ENCODE measurements at places on chromosomes 11 and 22. TPM values are rescaled to one million over a fixed set of nuclear protein-coding genes. Genes with fewer than 3 reads are reported as not detected.

DNA sequence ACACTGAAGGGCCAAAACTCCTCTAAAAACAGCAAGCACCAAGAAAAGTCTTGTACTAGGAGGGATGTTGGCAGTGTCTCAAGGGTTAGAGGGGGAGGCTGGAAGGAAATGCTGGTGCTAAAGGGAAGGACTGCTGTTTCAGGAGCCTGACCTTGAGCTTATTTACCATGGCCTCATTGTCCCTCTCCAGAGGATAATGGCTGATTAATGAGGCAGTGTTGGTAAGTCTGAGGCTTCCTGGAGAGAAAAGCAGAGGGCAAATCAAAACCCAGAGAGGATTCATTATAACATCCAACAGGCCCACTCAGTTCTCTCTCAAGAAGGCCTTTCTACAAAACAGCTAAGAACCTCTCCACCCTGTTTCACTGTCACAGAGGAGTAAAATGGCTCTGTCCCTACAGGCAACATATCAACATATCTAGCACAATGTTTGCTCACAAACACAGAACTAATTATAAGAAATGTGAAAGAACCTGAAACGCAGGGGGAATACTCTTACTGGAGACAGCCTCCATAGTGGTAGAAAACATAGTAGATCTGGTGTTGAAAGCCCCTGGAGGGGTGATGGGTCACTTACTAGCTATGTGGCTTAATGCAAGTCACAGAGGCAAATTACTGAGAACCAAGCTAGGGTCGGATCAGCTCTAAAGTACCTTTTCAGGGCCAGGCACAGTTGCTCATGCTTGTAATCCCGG lies 31.4 kb downstream of the NUMA1 start:
- DNase-seq, result no peak
- peaks cover 9% of the 10 kb centered on the region for H3K36me3 ChIP-seq
- no peak overlapping the region for H3K27ac ChIP-seq

DNA sequence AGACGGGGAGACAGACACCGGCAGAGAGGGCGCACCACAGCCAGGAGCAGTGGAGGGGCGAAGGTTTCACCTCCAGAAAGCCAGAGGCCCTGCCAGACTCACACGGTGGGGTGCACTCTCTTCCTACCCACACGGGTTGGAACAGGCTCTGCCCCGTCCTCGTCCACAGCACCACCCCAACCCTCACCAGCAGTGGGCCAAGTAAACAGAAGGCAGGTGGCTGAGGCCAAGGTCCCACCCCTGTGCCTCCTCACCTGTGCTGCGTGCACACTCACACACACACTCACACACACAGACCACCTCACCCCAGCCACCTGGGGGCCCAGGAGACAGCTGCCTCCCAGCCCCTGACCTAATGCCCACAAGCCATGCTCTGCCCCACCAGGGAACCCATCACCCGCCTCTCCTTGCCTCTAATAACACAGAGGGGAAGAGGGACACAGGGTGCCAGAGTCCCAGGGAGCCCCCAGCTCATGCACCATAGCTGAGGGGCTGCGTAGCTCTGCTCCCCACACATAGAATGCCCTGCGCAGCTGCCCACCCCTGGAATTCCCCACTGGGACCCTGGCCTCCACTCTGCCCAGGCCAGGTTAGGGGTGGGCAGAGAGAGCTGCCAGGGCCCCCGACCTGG lies 3.1 kb downstream of the CYB5R3 start:
- H3K27me3 ChIP-seq, result no peaks in the 10 kb centered on the region
- H3K36me3 ChIP-seq, result peaks cover 2% of the 10 kb centered on the region
- no peak for DNase-seq
- H3K4me1 ChIP-seq, result peaks cover 14% of the 10 kb centered on the region
- H3K4me3 ChIP-seq, result no peak overlapping the region

DNA sequence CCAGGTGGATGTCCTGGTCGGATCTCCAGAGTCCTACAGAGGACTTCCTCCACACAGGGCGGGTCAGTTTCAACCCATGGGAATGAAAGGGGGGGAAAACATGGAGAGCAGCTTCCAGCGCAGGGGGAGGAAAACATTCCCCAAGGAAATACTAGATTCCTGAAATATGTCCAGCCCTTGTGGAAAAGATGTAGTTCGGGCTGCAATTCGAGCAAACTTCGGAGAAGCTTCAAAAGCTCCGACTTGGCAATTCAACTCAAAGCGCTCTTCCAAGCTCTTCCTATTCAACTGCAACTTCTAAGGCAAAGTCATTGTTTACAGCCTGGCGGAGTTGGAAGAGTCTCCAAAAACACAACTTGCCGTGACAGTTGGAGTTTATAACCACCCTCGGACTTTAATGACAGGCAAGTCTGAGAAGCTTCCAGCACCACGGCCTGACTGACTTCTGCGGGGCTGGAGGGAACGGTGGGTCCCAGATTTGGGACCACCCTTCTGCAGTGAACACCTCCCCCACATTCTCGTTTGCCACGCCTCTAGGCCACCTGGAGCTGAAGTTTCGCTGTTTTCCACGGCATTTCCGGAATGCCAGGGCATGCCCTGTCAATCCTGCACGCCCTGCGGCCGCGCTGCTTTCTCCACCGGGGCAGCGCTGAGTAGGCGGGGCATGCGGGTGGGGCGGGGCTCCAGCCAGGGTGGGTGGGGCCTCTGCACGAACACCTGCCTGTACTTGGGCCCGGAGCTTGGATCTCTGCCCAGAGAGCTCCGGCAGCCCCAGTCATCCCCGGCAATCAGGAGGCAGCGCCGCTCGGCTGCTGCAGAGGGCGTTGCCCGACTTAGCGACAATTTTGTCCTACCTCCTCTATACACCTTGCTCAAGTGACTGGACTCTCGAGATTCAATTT lies 49.0 kb upstream of the BIRC3 start:
- peaks cover 22% of the 10 kb centered on the region for H3K4me1 ChIP-seq
- no peak overlapping the region for H3K27ac ChIP-seq
- DNase-seq, result peak; percentile 72

- no peak overlapping the region for H3K27ac ChIP-seq
- peaks cover 3% of the 10 kb centered on the region for H3K27me3 ChIP-seq
- no peak overlapping the region for H3K4me3 ChIP-seq
Measured at GRCh38 chr11:59198726-59199125, 14.0 kb downstream of the MPEG1 start.

GRCh38 chr11:14446701-14447169 lies 52.9 kb downstream of the COPB1 start:
- peak overlapping the region; percentile 6 for H3K4me3 ChIP-seq
- peaks cover 23% of the 10 kb centered on the region for H3K4me1 ChIP-seq
- H3K36me3 ChIP-seq, result peaks cover 22% of the 10 kb centered on the region
- no peak for DNase-seq

DNA sequence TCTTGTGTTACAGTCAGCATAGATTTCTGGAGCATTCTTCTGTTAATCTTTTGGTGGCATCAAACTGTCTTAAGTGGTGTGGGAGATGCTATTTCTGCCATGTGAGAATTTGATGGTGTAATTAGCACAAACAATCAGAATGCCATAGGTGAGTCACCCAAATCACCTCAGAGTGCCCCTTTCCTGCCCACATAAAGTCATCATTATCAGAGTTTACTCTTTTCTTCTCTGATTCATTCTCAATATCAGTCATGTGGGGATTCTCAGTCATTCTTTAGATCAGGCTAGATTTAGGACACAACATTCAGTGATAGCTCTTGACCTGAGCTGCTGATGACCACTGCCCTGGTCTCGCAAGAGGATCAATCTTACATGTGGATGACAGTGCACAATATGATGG lies 23.7 kb upstream of the MS4A6A start:
- no peaks in the 10 kb centered on the region for H3K27me3 ChIP-seq

GRCh38 chr11:119338965-119339588 lies 1.6 kb downstream of the C1QTNF5 start:
- H3K27me3 ChIP-seq, result peaks cover 31% of the 10 kb centered on the region
- peak overlapping the region; percentile 45 for H3K4me3 ChIP-seq
- no peak for DNase-seq
- H3K36me3 ChIP-seq, result peaks cover 9% of the 10 kb centered on the region

GRCh38 chr22:26983311-26983710 lies 325.9 kb downstream of the MIAT start:
- H3K36me3 ChIP-seq, result no peaks in the 10 kb centered on the region
- DNase-seq, result no peak
- peaks cover 7% of the 10 kb centered on the region for H3K27me3 ChIP-seq
- no peaks in the 10 kb centered on the region for H3K4me1 ChIP-seq
- H3K27ac ChIP-seq, result no peak overlapping the region

GRCh38 chr11:118930094-118930712 lies 4.5 kb upstream of the BCL9L start:
- H3K27me3 ChIP-seq, result no peaks in the 10 kb centered on the region
- H3K27ac ChIP-seq, result peak overlapping the region; percentile 93
- H3K36me3 ChIP-seq, result no peaks in the 10 kb centered on the region
- H3K4me1 ChIP-seq, result peaks cover 43% of the 10 kb centered on the region
- DNase-seq, result peak; percentile 88

Gene MCHR1
- total RNA-seq, result not detected

- no peak for DNase-seq
- no peaks in the 10 kb centered on the region for H3K36me3 ChIP-seq
- H3K27ac ChIP-seq, result no peak overlapping the region
- no peak overlapping the region for H3K4me3 ChIP-seq
- no peaks in the 10 kb centered on the region for H3K27me3 ChIP-seq
- peaks cover 10% of the 10 kb centered on the region for H3K4me1 ChIP-seq
Measured at GRCh38 chr11:63610604-63611394, 3.4 kb downstream of the PLAAT3 start.

Gene MPZL2
- total RNA-seq, result 9.2 TPM

DNA sequence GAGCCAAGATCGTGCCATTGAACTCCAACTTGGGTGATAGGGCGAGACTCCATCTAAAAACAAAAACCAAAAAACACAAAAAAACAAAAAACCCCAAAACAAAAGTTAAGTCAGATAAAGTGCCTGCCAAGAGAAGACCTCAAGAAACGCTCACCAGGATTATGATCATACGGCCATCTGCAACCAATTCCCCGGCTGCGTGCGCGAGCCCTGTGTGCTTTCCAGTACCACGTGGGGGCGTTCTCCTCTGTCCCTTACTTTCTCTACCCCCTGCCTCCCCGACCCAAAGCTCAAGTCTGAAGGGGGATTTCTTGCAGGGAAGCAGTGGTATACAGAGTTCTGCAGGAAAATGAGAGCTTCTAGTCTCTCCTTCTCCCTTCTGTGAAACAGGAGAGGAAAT lies 10.5 kb upstream of the RPS19BP1 start:
- H3K27ac ChIP-seq, result no peak overlapping the region
- H3K27me3 ChIP-seq, result peaks cover 28% of the 10 kb centered on the region
- H3K4me3 ChIP-seq, result no peak overlapping the region
- peaks cover 17% of the 10 kb centered on the region for H3K4me1 ChIP-seq
- H3K36me3 ChIP-seq, result no peaks in the 10 kb centered on the region

Measured in activated naive CD8-positive, alpha-beta T cell treated with anti-CD3 and anti-CD28 coated beads, Interleukin-2, amount 10 ng/mL, durations not matched to agents 7 days and 5 days (primary cell).